Activated CD4-positive, alpha-beta T cell treated with anti-CD3 and anti-CD28 coated beads, Interleukin-2, amount 10 ng/mL, durations not matched to agents 24 days and 14 days (primary cell): ENCODE measurements at places on chromosomes 7 and 10. TPM values are rescaled to one million over a fixed set of nuclear protein-coding genes. Genes with fewer than 3 reads are reported as not detected.

- peaks cover 17% of the 10 kb centered on the region for H3K4me1 ChIP-seq
- DNase-seq, result no peak
- no peak overlapping the region for H3K4me3 ChIP-seq
- H3K27ac ChIP-seq, result peak overlapping the region; percentile 58
- H3K36me3 ChIP-seq, result peaks cover 62% of the 10 kb centered on the region
Measured at GRCh38 chr7:45072131-45073030, 16.4 kb downstream of the NACAD start.

UCN3 gene
- not detected in 2 replicates for total RNA-seq

DNA sequence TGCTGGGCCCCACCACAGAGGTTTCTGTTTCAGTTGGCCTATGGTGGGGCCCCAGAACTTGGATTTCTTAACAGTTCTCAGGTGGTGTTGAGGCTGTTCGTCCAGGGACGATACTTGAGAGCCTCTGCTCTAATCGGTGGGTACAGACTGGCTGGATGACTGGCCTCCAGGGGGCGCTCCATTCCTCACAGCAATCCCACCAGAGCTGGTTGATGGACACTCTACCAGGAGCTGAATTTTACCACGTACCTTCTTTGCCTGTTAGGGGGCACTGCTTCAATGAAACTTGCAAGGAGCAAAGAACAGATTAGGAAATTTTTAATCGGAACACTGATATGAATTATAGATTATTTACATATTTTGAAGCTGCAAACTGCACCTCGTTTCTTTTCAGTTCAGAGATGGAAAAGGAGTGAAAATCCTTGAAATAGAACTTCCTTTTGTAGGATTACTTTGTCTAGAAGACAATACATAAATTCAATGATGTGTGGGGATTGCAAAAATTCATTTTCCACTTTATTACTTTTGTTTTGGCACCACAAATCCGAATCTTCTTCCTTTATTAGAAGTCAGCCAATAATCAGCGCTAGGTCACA is 44.8 kb downstream of the KBTBD2 start:
- H3K4me1 ChIP-seq, result peaks cover 9% of the 10 kb centered on the region
- peaks cover 28% of the 10 kb centered on the region for H3K27me3 ChIP-seq
- H3K4me3 ChIP-seq, result peak overlapping the region; percentile 26
- H3K36me3 ChIP-seq, result no peaks in the 10 kb centered on the region
- no peak overlapping the region for H3K27ac ChIP-seq
- peak; percentile 95 for DNase-seq

GRCh38 chr7:68697796-68698280 is 900.4 kb upstream of the AUTS2 start:
- H3K27ac ChIP-seq, result no peak overlapping the region
- H3K4me1 ChIP-seq, result no peaks in the 10 kb centered on the region
- H3K36me3 ChIP-seq, result no peaks in the 10 kb centered on the region
- DNase-seq, result no peak
- no peak overlapping the region for H3K4me3 ChIP-seq
- H3K27me3 ChIP-seq, result no peaks in the 10 kb centered on the region

GRCh38 chr10:63586043-63586442 is 64.8 kb downstream of the REEP3 start:
- H3K4me1 ChIP-seq, result peaks cover 2% of the 10 kb centered on the region
- no peak for DNase-seq
- H3K27ac ChIP-seq, result no peak overlapping the region
- H3K27me3 ChIP-seq, result no peaks in the 10 kb centered on the region
- H3K4me3 ChIP-seq, result no peak overlapping the region
- H3K36me3 ChIP-seq, result peaks cover 3% of the 10 kb centered on the region

ZNF488 gene
- total RNA-seq, result 0.07 TPM in 1 of 2 replicates, not detected in the other

DNA sequence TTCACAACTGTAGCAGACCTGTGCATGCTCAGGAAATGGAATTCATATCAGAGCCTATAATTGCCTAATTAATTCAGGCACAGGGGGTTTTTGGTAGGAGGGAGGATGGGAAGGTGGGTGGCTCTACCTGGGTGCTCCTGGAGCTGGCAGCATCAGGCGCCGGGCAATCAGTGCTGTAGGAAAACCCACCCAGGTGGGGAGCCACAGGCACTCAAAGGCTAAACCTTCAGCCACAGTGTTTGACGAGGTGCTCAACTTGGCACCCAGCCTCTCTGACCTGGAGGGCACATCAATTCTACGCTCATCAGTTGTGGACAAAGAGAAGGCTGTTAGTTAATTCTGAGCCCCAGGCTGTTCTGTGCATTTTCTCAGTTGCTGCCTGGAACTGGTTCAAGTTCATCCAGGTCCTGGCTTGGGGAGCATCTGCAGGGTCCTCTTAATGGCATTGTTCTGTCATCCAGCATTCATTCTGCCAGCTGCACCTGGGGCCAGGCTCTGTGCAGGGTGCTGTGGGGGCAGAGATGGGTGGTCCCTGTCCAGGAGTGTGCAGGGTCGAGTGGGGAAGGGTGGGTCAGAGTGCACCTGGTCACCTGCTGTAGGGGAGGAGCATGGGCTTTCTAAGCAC is 54.1 kb upstream of the NPTX2 start:
- H3K27me3 ChIP-seq, result no peaks in the 10 kb centered on the region
- no peak for DNase-seq
- H3K4me1 ChIP-seq, result no peaks in the 10 kb centered on the region
- H3K4me3 ChIP-seq, result no peak overlapping the region
- H3K36me3 ChIP-seq, result no peaks in the 10 kb centered on the region
- no peak overlapping the region for H3K27ac ChIP-seq

DNA sequence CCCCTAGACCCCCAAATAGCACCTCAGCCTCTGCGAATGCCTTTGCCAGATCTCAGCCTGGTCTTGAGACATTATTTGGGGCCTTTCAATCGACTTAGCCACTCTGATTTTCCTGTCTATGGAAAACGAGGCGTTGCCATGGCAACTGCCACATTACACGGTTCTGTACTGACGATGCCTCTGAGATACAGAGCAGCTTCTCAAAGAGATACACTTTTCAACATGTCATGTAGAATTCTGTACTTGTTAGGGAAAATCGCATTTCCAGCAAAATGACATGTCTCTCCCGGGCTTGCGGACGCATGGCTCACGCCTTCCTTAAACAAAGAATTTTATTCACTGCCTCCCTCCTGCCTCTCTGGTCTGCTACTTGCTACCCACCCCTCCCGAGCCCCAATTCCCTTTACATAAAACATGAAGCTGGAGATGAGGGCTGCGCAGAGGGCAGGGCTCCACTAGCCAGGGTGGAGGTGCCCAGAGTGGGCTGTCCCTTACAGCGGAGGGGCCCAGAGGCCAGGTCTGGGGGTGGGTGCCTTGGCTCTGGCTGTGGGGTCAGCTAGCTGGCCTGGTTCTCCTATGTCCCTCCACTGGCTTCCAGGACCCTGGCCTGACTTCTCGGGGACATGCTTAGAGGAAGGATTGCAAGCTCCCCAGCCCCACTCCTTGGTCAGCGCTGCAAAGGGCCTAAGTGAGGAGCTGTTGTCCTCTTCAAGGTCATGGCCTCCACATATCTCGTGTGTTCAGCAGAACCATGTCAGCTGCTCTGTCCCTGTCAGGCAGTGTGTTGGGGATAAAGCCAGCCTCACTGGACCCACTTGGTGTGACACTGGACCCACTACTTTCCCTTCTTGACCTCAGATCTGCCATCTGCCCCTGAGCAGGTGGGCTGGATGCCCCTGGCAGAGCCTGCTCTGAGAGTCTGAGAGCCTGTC is 342.5 kb downstream of the RPS24 start:
- no peaks in the 10 kb centered on the region for H3K27me3 ChIP-seq
- H3K4me3 ChIP-seq, result no peak overlapping the region
- no peaks in the 10 kb centered on the region for H3K4me1 ChIP-seq
- no peaks in the 10 kb centered on the region for H3K36me3 ChIP-seq
- no peak for DNase-seq

DNA sequence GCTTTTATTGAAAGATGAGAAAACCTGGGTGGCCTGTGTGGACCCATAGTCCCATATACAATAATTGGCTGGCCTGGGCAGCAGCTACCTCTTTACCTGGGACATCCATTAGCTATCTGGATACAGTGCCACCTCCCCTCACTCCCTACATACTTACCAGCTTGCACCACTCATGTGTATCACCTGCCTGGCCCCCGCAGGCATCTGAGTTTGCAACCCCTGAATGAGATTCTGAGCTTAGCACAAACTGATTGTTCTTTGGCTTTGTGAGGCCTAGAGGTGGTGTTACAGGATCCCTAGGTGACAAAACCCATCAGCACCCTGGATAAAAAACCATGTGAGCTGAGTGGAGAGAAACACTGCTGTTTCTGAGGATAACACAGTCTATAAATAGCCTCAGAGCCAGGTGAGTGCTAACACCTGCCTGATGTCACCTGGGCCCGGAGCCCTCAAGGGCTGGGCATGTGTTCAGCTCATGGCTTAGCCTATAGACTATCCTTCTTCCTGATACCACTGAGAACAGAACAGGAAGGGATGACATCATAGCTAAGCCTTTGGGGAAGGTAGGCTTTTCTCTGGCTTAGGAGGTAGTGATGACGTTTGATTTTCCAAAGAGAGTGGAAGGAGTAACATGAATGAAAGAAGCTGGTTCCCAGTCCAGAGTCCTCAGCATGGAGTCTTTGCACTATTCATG is 2.6 kb upstream of the PPIF start:
- no peaks in the 10 kb centered on the region for H3K27me3 ChIP-seq
- no peak for DNase-seq
- H3K4me1 ChIP-seq, result peaks cover 38% of the 10 kb centered on the region
- H3K4me3 ChIP-seq, result no peak overlapping the region
- peaks cover 16% of the 10 kb centered on the region for H3K36me3 ChIP-seq

ZNF37A gene
- total RNA-seq, result 29.7 and 33.5 TPM in 2 replicates

NPY4R gene
- not detected in 2 replicates for total RNA-seq

FOXI2 gene
- total RNA-seq, result not detected in 2 replicates

GRCh38 chr7:142409471-142409870 is 151.6 kb upstream of the PRSS58 start:
- no peak overlapping the region for H3K27ac ChIP-seq
- H3K27me3 ChIP-seq, result peaks cover 5% of the 10 kb centered on the region
- no peak overlapping the region for H3K4me3 ChIP-seq
- no peak for DNase-seq
- H3K4me1 ChIP-seq, result peaks cover 7% of the 10 kb centered on the region

SGPL1 gene
- total RNA-seq, result 94.0 and 98.9 TPM in 2 replicates

DNA sequence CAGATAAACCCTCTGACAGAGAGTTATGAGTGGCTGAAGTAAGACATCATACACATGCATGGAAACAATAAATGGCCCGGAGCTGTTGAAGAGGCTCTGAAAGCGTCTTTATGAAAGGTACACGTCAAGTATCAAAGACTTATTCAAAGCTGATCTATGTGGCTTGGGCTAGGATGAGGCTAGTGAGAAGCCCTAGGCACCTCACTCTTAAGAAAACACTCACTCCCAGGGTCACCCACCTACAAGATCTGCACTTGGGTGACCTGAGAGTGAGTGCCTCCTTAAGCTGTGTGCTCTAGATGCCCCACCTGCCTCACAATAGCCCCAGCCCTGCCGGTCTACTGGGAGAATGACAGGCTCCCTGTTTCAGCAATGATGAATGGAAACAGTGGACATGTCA is 1.1 kb upstream of the GIMAP1 start:
- H3K27me3 ChIP-seq, result no peaks in the 10 kb centered on the region
- peak overlapping the region; percentile 89 for H3K4me3 ChIP-seq
- peak overlapping the region; percentile 87 for H3K27ac ChIP-seq
- H3K36me3 ChIP-seq, result peaks cover 53% of the 10 kb centered on the region
- DNase-seq, result peak; percentile 69
- peaks cover 45% of the 10 kb centered on the region for H3K4me1 ChIP-seq

DNA sequence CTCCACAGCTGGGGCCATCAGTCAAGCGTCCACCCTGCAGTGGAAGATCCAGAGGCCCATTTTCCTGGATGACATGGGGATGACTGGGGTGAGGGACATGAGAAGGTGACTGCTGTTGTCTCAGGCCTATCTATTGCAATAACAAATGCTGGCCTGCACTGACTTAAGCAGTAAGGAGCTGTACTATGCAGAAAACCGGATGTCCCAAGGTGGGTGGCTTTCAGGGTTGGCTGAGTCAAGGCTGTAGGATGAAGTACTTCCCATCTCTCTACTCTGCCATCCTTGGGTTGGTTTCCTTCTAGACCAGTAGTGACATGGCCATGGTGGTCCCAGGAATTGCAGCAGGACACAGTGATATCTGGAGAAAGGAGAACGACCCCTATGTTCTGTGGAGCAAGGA is 48.1 kb downstream of the NEURL1 start:
- no peak overlapping the region for H3K27ac ChIP-seq
- no peak overlapping the region for H3K4me3 ChIP-seq
- H3K36me3 ChIP-seq, result no peaks in the 10 kb centered on the region
- no peak for DNase-seq
- H3K27me3 ChIP-seq, result peaks cover 26% of the 10 kb centered on the region

GRCh38 chr10:46198516-46198915 is 88.3 kb upstream of the ANTXRL start:
- DNase-seq, result no peak
- H3K27me3 ChIP-seq, result no peaks in the 10 kb centered on the region
- peaks cover 4% of the 10 kb centered on the region for H3K4me1 ChIP-seq
- H3K4me3 ChIP-seq, result no peak overlapping the region
- peaks cover 8% of the 10 kb centered on the region for H3K36me3 ChIP-seq

CALML3 gene
- total RNA-seq, result not detected in 2 replicates

DNA sequence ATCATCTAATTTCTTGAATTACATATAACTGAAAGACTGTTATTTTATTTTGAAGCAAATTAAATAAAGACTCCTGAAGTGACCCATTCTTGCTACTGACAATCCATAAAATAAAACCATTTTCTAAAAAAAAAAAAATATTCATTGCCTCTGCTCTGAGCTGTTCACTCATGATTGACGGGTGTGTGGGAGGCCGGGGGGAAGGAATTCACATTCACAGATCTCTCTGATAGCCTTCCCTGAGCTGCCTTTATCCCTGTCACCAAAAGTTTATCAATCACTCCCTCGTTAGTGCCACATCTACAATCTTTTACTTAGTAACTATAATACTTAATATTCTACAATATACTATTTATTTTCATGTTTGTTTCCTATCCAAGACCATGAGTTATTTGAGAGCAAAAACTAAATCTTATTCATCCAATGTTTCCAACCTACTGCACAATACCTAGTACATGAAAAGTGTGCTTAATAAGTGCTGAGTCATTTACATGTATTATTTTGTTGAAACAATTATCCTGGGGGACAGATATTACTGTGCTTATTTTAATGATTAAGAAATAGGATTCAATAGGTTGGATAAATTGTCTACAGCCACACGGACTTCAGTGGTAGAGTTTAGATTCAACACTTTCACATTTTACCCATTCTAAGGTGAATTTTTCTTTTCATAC is 618.7 kb downstream of the PHTF2 start:
- no peak overlapping the region for H3K27ac ChIP-seq
- no peak for DNase-seq
- no peaks in the 10 kb centered on the region for H3K36me3 ChIP-seq
- no peaks in the 10 kb centered on the region for H3K4me1 ChIP-seq
- H3K4me3 ChIP-seq, result no peak overlapping the region

DNA sequence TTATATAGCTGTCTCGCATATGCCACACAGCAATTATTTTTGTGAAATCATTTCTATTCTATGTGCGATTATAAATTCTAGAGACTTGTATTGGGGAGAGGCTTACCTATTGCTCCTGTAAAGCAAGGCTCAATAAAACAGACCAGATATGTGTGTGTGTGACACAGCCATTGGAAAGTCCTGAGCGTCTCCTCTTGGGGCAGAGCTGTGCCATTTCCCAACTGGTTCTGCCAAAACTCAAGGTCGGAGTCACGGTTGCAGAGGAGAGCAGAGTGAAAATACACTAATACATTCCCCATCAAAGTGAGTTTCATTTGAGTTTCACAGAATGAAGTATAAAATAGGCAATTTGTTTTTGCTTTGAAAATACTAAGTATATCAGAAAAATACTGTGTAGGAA is 567.4 kb upstream of the FZD8 start:
- no peak overlapping the region for H3K4me3 ChIP-seq
- no peaks in the 10 kb centered on the region for H3K4me1 ChIP-seq
- no peak overlapping the region for H3K27ac ChIP-seq
- no peaks in the 10 kb centered on the region for H3K27me3 ChIP-seq
- no peaks in the 10 kb centered on the region for H3K36me3 ChIP-seq
- no peak for DNase-seq
